BJ (cell line): ENCODE measurements at places on chromosomes 6 and 20. TPM values are rescaled to one million over a fixed set of nuclear protein-coding genes. Genes with fewer than 3 reads are reported as not detected.
A peak's percentile ranks its signal among the peaks of the same experiment; 100 is the strongest.

DNA sequence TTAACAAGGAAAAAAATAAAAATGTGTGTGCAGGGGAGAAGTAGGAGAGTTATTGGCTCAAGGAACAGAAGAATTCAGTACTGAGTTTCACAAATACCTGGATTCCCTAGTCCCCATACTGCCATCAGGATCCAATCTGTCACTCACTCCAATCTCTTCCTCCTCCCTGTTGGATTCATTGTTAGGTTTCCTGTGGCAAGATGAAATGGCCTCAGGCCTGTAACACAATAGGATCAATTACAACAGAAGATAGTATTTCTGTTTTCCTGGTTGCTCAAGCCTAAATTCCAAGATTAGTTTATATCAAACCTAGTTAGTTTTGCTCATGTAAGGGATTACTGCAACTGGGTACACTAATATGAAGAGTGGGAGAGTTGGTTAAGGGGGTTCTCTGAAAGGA lies 24.4 kb downstream of the HCRTR2 start:
- no peak for DNase-seq

DNA sequence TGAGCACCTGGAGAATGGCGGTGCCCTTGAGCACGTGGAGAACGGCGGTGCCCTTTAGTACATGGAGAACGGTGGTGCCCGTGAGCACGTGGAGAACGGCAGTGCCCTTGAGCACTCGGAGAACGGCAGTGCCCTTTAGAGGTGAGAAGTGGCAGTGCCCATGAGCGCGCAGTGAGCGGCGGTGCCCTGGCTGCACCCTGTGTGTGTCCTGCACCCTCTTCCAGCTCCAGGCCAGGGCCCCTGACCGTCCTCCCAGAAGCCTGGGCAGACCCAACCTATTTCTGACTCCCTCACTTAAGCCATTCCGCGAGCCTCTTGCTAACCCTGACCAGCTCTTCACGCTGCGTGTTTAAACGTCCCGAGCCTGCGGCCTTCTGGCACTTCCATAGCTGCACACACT lies 151.3 kb downstream of the DLL1 start:
- DNase-seq, result no peak

DNA sequence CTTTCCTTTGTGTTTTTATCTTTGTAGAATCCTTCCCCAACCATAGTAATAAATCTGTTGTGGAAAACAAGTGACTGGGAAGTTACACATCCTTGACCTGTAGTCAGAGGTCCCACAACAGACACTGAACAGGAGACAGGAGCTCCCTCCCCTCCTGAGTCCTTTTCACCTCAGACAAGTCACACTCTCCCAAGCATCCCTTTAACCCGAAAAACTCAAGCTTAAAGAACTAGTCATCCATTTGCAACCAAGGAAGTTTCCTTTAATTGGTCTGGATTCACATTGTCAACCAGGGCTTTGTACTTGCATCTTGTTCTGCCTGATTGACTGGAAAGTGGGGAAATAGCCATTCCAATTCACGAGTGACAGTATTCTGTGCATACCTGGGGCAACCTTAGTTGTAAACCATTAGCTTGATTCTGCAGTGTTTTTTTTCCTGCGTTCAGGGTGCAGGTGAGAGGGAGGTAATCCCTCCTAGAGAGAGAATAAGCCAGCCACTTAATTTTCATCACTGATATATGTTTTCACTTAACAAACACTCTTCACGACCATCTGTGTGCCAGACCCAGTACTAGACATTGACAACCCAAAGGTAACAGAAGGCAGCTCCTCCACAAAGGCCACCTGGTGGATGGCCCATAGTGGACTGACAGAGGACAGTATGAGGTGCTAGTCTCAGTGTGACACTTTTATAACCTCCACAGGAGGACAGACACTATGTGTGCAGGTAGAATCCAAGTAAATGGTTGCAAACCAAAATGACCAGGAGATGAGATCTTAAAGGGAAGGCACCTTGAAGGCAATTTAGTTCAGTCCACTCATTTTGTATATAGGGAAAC lies 112.4 kb downstream of the SLX4IP start:
- no peak for DNase-seq

DNA sequence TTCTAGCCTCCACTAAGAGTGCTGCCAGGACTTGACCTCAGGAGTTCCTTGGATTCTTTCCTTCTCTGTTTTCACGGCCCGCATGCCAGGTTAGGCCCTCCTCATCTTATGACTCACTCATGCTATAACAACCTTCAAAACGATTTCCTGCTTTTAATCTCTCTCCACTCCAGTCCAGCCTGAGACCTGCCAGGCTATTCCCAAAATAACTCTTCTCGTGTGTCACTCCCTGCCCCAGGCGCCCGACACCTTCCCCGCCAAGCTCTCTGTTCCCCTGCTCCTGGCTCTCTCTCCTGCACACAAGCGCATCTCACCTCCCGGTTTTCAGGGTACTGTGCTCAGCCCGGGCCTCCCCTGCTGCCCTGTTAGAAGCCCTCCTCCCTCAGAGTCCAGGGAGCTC lies 64.1 kb upstream of the RPS6KA2 start:
- DNase-seq, result peak; percentile 17

GRCh38 chr6:101396548-101397173 lies 3.2 kb downstream of the GRIK2 start:
- no peak for DNase-seq

DNA sequence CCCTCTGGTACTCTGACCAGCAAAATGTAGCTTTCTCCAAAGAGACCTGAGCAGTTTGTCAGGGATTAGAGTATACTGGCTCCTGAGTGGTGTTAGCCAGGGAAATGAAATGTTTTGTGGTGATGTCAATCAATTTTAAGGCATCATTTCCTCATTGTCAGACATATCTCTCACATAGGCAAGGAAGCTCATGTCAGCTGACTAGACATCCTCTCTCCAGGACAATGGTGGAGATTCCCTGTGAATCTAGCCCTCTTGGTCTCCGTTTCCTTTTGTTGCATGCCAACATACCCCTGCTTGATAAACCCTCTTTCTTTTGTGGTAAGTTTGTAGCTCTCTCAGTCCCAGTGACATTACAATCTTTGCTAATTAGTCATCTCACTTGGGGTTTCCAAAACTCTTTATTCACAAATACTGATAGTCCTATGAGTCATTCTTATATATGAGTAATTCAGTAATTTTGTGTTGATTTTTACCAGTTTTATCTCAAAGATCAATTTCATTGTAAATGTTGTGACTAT lies 135.6 kb upstream of the PTPRK start:
- DNase-seq, result peak; percentile 78

DNA sequence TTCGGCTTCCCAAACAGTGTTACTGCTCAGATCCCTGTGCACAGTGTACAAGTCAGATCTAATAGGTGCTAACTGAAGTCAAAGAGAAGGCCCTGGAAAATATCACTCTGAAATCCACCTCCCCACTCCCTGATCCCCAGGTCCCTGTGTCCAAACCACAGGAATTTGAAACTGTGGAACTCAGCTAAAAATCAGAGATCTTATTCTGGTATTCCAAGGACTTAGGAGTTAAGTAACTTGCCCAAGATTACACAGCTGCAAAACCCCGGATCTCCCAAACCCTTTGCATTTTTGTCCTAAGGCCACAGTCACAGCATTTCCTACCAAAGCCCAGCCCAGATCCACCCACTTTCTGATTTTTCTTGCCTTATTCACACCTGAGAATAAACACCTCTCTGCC lies 32.3 kb upstream of the SLC23A2 start:
- DNase-seq, result peak; percentile 3

GRCh38 chr20:19864130-19864529 lies 106.1 kb downstream of the RIN2 start:
- DNase-seq, result no peak

DNA sequence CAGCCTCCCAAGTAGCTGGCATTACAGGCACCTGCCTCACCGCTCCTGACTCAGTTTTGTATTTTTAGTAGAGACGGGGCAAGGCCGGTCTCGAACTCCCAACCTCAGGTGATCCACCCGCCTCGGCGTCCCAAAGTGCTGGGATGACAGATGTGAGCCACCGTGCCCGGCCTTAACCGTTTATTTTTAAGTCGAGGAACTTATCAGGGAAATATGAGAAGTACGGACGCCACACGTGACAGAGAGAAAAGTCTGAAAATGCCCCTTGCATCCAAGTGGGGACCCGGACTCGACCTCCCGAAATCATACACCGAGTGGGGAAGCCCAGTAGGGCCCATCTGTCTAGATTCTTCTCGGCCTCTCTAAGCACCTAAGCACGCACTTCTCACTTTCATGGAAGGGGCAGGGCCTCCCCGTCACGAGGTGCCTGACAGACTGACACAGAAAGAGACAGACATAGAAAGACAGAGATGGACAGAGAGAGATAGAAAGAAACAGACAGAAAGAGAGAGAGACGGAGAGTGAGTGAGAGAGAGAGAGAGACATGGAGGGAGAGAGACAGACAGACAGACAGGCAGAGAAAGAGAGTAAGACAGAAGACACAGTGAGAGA lies 756.5 kb upstream of the DEFB115 start:
- DNase-seq, result no peak

- DNase-seq, result no peak
These were observed 999 bp downstream of the THBS2 start for GRCh38 chr6:169252505-169253189.

GRCh38 chr6:41670703-41671360 lies 32.6 kb downstream of the MDFI start:
- no peak for DNase-seq

DNA sequence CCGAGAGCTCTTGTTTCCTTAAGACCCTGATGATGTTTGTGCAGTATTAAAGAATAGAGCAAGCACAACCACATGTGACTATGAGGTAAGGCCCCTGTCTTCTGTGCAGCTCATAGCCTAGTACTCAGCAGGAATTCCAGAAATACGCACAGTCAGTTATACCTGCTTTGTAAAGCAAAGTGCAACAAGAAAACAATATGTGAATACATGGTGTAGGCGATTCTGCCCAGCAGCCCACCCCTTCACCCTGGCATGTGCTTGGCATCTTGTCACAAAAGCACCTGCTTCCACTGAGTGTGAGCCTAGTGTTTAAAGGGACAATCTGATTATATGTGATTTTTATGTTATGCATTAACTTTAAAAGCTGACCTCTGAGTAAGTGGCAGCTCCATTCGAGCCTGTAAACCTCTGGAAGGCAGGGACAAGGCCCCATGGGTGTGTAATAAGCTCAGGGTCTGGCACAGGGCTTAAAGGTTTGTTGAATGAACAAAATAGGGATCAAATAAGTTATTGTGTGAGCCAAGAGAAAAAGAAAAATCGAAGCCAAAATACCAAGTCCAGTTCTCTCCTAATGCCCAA lies 148.7 kb downstream of the DOK5 start:
- no peak for DNase-seq

The SLC35B3 gene
- 18.5 and 33.1 TPM in 2 replicates for polyA plus RNA-seq

The CRISP2 gene
- polyA plus RNA-seq, result not detected in 2 replicates

The TRIM40 gene
- not detected in 2 replicates for polyA plus RNA-seq

The CD40 gene
- 7.5 and 11.6 TPM in 2 replicates for polyA plus RNA-seq

The FOXQ1 gene
- polyA plus RNA-seq, result 0.23 and 0.31 TPM in 2 replicates

The SLC22A2 gene
- not detected in 2 replicates for polyA plus RNA-seq

The TBXT gene
- polyA plus RNA-seq, result not detected in 2 replicates
